Activated naive CD4-positive, alpha-beta T cell (primary cell): ENCODE measurements at places on chromosomes 7 and 10.

DNA sequence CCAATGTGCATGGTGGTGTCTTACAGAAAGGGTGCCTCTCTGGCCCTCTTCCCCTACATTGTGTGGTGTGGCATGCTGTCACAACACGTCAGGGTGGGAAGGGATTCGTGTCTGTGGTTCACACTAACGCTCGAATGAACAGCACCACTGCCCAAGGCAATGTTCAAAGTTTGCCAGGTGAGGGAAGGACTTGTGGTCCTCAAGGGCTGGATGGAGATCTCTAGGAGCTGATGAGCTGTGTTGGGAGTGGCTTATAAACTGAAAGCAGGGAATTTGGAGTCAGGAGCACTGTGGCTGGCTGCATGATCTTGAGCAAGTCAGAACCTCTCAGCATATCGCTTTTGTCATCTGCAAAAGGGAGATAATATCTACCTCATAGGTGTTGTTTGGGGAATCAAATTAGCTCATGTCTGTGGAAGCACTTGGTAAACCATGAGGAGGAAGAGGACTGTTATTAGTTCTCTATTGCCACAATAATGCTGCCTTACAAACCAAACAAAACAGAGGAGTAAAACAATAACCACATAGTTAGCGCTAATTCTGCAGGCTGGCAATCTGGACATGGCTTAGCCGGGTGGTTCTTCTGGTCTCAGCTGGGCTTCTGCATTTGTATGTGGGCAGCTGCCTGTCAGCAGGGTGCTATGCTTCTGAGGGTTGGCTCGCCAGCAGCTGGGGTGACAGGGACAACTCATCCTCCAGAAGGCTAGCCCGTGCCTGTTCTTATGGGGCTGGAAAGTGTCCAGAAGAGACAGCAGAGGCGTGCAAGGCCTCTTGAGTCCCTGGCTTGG is 22.9 kb upstream of the C10orf105 start:
- no peak for DNase-seq

DNA sequence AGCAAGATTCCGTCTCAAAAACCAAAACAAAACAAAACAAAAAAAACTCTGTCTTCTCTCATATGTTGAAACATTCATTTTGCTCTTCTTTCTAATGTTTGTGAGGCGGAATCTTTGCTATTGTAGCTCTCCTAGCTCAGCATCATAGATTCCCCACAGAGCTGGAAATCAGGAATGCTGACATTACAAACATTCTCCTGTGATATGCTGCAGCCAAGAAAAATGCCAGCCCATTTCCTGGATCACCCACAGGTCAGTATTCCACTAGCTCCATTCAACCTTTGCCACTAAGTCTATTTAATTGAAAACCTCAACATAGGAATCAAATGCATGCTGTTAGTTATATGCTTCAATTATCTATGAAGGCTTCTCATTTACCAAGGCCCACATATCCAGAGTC is 186.3 kb downstream of the IPMK start:
- DNase-seq = no peak

DNA sequence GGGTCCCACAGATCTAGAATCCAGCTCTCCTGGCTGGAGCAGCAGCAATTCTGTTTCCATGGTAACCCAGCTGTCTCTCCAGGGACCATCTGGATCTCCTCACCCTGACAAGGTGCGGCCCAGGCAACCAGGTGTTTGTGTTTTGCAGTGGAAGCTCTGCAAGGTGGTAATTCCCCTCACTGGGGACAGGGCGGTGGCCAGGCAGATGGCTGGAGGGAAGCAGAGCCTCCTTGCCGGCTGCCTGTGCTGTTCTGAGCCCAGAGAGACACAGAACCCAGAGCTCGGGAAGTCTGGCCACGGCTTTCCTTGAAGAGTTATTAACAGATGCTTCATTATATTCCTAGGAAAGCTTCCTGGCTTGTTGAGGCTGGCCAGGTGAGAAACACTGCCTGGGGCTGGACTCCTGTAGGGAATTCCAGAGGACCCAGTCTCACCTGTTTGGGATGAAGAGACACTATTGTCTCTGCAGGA is 118.2 kb upstream of the PPIF start:
- DNase-seq = no peak

DNA sequence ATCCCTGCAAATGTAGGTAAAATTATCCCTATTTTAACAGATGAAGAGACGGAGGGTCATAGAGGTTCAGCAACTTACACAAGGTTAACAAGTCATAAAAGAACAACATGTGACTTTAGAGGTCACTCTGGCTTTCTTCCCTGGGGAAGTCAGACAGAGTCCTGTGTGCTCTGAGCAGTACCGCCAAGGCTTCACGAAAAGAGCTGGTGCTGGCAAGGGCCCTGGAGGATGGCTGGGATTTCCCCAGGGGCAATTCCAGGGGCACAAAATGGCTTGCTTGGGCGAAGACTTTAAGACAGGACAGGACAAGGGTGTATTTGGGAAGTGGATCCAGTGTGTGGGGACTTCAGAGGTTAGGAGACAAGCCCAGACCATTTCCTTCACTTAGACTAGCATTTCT is 144.1 kb downstream of the PIP4K2A start:
- no peak for DNase-seq

GRCh38 chr10:38102880-38103279 is 8.7 kb downstream of the ZNF37A start:
- no peak for DNase-seq

- DNase-seq = no peak
These were observed 20.3 kb downstream of the SEC61G start for GRCh38 chr7:54738737-54739136.

- DNase-seq = no peak
These were observed 724.5 kb downstream of the GRID1 start for GRCh38 chr10:85642082-85642420.

GRCh38 chr7:71348821-71349681 is 217.1 kb downstream of the GALNT17 start:
- no peak for DNase-seq

DNA sequence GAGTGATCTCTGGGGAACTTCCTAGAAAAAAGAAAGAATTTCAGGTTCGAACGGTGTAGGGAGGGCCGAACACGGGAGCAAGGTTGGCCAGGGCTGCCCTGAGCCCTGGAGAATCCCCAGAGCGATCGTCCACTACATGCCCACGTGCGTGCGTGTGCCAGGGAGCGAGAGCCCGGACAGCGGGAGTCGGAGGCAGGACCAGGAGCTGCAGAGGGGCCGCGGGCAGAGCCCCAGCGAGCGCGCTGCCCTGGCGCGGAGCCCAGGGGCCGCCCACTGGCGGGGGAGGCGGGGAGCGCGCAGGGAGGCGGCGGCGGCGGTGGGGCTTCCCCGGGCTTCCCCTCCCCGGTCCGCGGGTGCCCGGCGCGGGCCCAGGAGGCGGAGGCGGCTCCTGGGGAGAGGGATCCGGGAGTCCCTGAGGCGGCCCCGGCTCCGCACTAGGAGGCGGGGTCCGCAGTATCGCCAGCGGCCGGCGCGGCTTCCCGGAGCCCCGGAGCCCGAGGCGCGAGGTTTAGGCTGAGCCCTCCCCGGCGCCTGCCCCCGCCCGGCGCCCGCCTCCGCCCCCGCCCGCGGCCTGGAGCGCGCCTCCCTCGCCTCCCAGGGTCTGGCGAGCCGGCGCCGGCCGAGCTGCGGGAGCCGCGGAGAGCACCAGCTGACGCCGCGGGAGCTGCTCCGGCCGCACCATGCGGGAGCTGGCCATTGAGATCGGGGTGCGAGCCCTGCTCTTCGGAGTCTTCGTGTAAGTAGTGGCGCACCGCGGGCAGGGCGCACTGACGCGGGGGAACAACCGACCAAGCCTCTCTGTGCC is at the start of gene PLPP4:
Gene PLPP4 (plus strand): TSS at position 602 of the 805 bp plus-strand sequence. CDS start 79 bp downstream, at position 681.
- no peak for DNase-seq

GRCh38 chr10:97123765-97124164 is 62.0 kb downstream of the SLIT1 start:
- DNase-seq = no peak

DNA sequence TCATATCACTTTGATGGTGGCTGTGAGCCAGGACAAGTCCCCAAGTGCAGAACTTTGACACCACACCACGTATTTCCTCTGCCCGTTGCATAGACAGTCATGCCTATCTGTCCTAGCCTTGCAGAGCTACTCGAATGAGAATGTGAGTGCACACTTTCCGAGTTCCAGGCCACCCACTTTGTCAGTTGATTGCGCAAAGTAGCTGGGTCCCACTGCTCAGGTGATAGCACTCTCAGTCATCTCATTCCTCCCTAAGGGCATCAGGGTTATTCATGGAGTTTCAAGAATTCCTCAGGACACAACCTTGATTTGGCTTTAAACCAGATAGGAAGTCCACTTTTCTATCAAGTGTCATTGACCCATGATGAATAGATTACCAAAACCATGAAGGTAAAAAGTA is 19.3 kb downstream of the LSM5 start:
- no peak for DNase-seq

DNA sequence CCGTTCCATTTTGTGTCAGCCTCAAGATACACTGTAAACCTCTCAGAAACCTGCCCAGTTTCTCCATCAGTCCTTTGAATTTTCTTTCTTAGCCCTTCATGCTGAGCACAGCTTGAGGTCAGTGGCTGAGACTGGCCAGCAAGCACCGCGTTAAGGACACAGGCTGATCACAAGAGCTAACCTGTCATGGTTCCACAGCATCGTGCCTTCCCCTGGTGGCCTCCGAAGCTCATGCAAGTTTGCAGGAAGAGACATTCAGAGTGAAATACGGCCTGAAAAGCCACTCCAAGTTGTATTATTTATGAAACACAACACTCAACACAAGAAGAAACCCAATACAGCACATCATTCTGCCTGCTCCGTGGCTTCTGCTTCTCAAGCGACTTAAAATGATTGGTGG is 57.0 kb upstream of the PFKP start:
- no peak for DNase-seq

DNA sequence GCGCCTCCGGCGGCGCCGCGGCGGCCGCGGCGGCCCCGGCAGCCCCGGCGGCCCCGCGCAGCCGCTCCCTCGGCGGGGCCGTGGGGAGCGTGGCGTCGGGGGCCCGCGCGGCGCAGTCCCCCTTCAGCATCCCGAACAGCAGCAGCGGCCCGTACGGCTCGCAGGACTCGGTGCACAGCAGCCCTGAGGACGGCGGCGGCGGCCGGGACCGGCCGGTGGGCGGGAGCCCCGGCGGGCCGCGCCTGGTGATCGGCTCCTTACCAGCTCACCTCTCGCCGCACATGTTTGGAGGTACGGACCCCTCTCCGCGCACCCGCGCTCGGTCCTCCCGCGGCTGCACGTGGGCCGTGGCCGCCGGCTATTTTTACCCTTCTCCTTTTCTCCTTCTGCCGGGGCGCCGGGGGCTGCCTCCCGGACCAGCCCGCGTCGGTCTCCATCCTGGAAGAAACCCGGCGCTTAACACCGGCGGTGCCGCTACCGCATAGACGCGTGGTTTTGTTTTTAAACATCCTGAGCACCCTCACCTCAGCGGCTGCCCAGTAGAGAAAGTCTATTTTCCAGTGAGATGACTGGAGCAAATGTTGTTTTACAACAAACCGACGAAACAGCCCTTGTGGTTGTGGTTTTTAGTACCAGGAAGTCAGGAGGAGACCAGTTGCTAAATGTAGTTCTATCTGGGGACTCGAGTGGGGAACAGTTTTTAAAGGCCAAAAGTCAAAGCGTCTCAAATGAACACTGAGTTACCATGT is 1.3 kb downstream of the ZNRF2 start:
- DNase-seq = peak; percentile 9

DNA sequence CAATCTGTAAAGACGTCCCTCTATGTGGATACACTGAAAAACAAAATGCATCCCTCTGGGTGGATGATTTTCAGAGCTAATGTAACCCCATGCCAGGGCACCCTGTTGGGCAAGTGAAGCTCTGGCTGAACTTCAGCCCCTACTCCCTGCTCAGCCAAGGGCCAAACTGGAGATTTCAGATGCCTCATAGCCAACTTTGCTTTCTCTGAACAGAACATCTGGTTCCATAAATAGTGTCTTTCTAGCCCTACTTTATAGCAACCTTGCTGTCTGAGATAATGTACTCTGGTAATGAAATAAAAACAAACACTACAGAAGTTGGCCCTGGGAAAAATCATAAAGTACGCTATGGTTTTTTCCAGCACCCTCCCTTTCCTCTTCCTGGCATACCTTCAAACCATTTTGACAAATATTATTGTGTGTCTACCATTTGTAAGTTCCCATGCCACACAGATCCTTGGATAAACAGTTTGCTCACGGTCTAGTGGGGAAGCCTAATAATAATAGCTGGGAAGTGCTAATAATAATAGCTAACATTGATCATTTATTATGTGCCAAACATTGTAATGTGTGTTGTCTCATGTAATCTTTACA is 3.4 kb downstream of the ENTPD1 start:
- DNase-seq = no peak

DNA sequence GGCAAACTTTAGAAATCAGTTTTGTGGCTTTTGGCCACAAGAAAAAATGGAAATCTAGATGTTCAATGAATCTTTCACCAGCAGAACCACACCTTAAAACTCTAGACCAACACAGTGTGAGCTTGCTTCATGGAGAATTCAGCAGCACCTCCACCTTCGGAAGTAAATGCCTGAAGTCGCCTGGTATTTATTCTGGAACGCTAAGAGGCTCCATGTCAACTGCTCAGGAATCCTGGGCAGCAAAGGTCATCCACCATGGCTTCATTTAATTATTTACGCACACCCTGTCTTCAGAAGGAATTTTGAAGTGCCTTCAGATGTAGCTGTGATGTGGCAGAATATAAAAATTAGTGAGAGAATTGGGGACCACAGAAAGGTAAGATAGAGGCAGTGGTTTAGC is 167.7 kb downstream of the GFRA1 start:
- no peak for DNase-seq

- DNase-seq = no peak
These were observed 69.0 kb downstream of the PRSS58 start for GRCh38 chr7:142188846-142189245.

DNA sequence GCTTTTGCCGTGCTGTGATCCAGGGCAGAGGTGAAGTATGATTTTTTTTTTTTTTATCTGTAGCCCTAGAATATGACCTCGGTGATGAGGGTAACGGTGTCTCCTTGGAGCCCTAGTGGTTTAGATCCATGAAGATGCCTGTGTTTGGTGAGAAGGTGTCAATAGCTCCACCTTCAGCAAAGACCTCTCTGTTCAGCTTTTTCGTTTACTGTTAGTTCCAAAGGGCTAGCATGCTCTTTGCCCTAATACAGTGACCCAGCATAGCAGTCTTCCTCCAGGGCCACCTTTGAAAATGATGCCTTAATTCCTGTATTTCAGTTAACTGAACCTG is 746 bp upstream of the MRPS16 start:
- DNase-seq = no peak

GRCh38 chr7:39735903-39736302 is 112.5 kb downstream of the RALA start:
- DNase-seq = no peak
